Epithelial cell of proximal tubule (primary cell): ENCODE measurements at places on chromosomes 16 and 17. TPM values are rescaled to one million over a fixed set of nuclear protein-coding genes. Genes with fewer than 3 reads are reported as not detected.

CDH16 gene
- total RNA-seq, result 0.14 and 0.81 TPM in 2 replicates

DNA sequence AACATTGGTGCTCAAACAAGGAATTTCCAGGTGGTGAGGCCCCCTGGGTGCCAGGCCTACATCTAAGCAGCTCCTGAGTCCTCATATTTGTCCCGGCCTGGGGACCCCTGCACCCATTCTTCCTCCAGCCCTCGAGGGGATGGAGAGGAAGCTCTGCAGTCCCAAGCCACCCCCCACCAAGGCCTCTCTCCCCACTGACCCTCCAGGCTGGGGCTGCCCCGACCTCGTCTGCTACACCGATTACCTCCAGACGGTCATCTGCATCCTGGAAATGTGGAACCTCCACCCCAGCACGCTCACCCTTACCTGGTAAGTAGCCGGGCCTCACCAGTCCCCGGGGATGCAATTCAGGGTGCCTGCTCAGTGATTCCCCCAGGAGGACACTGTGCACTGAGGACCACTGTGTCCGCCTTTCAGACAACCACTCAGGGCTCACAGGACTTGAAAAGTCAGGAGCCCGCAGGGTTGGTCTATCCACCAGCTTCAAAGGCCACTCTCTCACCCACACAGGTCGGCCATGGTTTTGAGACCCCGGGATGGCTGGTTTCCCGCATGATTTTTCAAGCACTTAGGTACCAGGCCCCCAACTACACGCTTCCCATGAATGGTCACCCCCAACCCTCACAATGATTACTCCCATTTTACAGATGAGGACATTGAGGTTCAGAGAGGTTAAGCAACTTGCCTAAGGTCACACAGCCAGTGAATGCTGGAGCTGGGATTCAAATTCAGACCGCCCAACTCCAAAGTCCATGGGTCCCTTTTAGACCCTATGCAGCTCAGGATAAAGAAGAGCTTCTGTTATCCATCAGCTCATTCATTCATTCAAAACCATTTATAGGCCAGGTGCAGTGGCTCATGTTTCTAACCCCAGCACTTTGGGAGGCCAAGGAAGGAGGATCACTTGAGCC is 32.4 kb downstream of the IL21R start:
- DNase-seq, result no peak

DNA sequence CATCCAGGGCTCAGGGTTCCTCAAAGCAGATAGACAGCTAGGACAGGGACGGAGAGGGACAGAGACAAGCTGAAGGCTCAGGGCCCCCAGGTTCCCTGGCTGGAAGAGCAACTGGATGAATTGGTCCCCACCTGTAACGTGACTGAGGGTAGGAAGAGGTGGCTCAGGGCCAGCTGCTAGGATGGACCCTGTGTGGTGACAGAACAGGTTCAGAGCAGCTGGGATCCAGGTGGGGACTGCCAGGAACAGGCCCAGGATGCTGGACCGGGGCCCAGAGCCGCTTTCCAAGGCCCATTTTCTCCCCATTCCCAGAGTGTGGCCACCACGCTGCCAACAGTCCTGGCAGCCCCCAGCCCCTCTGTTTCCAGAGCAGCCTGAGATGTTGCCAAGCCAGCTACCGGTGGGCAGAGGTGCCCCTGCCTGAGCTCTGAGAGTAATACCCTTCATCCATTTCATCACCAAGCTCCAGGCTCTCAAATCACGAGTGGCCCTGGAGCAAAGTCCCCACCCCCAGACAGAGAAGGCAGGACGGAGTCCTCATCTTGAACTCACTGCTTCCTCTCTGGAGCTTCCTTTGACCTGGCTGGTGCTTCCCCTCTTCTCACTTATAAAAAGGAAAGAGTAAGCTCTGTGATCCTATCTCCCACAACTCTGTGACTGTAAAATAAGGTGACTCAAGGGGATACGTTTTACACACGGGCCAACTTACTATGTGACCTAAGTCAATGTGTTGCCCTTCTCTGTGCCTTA is 79.6 kb downstream of the TMEM132E start:
- no peak for DNase-seq

DNA sequence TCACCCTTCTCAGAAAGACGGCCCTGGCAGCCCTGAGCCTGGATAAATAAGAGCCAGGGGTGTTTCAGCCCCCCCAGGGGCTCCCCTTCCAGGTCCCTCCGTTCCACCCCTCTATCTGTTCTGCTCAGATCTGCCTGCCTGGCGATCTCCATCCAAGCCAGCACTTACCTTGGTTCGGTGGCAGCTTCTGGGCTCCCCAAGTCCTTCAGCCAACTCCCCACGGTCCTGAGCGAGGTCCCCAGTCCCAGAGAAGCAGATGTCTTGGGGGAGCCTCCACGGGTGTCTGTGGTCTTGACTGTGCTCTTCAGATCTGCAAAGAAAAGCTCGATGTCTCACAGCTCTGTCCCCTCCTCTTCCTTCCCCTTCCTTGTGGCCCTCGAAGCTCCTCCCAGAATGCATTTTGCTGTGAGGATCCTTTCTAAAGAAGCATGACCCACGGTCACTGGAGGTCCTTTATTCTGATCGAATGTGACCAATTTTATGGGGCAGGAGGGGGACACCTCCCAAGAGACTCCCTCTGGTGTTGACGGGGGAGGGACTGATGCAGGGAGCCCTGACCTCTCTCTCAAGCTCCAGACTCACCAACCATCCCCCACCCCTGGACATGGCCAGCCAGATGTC is at the start of gene PIK3R6:
Gene PIK3R6 (minus strand): TSS at position 314 of the 621 bp plus-strand sequence. CDS start 17,880 bp downstream, outside the sequence.
- DNase-seq, result no peak
